AG10803 (cell line): ENCODE measurements at places on chromosomes 11 and 22.

DNA sequence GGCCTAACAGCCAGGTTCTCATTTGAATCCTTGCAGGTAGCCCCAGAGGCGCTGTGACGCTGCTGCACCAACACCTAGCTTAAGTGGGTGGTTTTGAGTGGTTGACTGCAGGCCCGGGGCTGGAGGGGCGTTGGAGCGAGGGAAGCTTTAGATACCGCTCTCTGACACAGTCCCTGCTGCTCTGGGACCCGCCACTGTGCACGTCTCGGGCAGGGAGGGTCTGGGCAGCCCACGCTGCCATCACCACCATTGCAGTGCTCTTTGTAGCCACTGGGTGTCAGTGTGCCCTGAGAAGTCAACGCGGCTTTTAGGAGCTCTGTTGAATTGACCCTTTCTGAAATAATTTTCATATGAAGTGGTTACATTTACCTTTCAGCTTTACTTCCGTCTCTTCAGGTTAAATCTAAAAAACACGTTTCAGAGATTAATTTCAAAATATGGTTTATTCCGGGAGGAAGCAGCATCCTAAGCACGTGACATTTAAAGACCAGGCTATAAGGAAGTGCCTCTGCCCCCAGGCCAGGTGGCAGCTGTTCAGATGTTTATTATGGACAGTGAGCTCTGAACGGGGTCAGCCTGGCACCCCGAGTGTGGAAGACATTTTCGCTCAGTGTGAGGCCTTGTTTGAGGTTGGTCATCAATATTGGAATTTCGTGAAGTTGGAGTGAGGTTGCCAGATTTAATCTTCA is 30.9 kb upstream of the PARVB start:
- DNase-seq = peak; percentile 58

- no peak for DNase-seq
Observed at GRCh38 chr11:80831374-80831773, 1390.5 kb upstream of the TENM4 start.

- DNase-seq = no peak
Observed at GRCh38 chr11:66111158-66111557, 41.1 kb downstream of the PACS1 start.

- no peak for DNase-seq
Observed at GRCh38 chr11:89220684-89221339, 43.1 kb downstream of the TYR start.

DNA sequence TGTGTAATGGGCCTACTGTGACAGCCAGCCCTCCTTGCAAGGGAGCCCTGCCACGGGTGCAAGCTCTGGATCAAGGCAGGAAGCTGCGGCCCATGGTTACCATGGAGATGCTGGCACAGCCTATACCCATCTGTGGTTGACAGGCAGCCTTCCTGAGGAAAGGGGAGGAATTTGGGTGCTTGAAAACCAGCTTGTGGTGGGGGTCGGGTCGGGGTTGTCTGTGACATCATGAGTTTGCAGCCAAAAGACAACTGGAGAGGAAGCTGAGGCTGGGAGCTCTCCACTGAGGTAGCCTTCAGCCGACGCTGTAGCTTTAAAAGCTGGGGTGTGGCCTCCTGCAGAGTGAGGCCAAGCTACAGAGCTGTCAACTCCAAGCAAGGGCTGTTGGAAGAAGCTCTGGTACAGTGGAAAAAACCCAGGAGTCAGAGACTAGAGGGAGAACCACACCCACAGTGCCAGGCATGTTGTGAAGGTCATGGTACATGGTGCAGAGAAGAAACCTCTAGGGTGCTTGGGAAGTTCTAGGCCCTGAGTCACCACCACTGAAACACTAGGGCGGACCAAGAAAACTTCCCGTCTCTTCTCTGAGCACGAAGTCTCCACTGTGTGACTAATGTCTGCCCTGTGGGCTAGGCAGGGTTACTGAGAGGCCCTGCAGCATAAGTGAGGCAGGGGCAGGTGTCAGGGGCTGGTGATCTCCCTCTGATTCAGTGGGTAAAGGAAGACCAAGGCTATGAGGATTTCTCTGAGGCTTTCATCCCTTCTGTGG is 10.8 kb upstream of the LDHA start:
- DNase-seq = peak; percentile 99

- DNase-seq = no peak
Observed at GRCh38 chr11:9038541-9038940, 34.7 kb upstream of the NRIP3 start.

DNA sequence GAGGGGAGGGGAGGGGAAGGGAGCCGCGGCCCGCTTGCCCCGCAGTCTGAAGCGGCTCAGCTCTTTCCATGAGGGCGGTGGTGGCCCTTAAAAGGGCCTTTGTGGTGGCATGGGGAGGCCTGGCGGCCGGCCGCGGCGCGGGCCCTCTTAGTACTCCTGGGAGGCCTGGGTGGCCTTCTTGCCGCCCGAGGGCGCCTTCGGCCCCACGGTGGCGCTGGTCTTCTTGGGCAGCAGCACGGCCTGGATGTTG is 6.9 kb downstream of the DPAGT1 start:
- DNase-seq = peak; percentile 88

DNA sequence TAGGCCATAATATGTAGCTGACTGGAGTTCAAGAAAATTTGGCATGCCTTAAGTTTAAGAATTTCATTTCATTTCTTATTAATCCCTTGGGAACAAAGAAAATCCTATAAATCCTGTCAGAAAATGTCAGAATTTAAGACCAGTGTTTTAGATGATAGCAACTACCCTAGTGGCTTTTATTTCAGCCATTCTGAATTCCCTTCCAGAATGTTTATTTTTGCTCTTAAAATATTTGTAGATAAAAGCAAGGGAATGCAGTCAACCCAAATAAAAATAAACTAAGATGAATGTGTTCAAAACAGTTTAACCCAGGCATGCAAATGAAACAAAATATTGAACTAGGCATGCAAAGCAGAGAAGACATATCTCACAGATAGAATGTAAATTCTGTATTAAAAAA is 356.9 kb upstream of the LRRC4C start:
- no peak for DNase-seq

DNA sequence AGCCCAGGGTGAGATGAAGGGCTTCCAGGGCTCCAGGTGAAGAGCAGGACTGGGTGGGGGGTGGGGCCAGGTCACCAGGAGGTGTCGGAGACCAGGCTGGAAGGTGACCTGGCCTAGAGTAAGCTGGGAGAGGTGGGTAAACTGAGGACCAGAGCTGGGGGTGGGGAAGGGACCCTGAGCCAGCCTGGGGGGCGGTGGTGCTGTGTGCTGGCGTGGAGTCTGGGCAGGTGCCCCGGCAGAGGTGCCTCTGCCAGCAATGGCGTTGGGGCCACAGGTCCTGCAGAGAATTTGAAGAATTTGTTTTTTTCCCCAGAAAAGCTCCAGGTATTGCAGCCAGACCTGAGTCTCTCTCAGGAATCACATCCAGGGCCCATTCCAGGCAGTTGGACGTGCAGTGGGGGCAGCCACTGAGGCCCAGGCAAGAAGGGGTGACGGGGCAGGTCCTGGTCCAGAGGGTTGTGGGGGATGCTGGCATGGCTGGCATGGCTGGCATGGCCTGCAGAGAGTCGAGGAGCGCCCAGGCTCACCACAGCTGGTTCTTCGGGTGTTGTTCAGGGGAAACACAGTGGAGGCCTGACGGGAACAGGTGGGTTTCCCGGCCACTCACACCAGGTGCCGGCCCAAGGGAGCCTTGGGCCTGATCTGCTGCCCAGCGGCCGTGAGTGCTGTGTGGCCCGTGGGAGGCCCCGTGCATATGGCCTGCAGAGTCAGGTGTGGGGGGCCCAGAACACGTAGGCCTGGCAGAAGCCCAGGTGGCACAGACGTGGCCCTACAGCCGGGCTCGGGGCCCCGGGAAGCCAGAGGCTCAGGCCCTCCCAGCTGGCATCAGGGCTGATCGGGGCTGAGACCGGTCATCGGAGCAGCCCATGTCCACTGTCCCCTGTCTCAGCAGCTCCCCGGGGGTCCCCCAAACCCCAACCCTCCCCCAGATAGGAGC is 6.4 kb upstream of the MUC6 start:
- no peak for DNase-seq

DNA sequence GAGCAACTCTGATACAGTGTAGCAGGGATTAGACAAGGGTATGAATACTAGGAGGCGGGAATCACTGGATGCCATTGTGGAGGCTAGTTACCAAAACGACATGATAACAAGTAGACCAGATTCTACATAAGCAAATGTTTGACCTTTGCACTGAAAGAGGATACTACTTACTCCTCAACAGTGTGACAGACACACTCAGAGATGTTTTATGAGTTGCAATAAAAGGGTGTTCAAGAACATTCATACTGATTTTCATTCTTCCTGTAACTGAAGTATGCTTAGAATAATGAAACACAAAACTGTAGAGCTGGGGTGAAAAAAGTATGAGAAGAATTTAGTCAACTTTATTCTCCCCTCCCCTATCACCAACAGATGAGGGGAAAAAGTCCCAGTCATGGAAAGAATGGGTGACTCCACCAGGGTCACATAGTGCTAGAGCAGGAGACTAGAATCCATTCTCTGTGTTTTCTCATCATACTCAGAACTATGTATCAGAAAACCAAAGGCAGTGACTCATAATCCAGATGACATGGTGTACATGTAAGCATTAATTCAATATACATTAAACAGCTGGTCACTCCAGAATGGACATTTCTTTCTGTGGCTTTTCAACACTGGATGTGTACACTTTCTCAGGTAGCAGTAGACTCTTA is 32.8 kb downstream of the ARHGAP20 start:
- DNase-seq = no peak

GRCh38 chr11:44290208-44290607 is 19.7 kb downstream of the ALX4 start:
- peak; percentile 54 for DNase-seq
